ENCODE measurements at places on chromosomes 5 and 9. TPM values are rescaled to one million over a fixed set of nuclear protein-coding genes. Genes with fewer than 3 reads are reported as not detected.

SLC45A2 gene
- total RNA-seq = 0.93 TPM

DMRT3 gene
- total RNA-seq = not detected

SLC27A6 gene
- not detected for total RNA-seq

DNA sequence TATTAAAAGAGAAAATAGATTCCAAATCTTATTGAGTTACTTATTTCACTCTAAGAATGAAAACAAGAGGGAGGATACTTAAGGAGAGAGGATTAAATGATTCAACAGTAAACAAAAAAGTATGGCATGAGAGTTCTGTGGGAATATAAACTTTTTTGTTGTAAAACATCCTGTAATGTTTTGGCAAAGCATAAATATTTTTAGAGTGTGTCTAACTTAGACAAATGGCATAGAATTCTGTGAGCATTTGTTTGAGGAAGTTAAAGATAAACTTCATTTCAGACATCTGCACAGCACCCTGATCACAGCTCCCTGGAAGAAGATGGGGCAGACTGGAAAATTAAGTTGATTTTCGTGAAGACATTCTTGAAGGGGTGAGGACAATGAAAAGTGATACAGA lies 246.8 kb upstream of the HAPLN1 start:
- no peak overlapping the region for H3K4me3 ChIP-seq
- no peak overlapping the region for H3K27ac ChIP-seq
- no peaks in the 10 kb centered on the region for H3K27me3 ChIP-seq
- no peak for DNase-seq
- no peaks in the 10 kb centered on the region for H3K4me1 ChIP-seq

- H3K4me1 ChIP-seq = peaks cover 17% of the 10 kb centered on the region
- DNase-seq = no peak
- H3K36me3 ChIP-seq = peaks cover 35% of the 10 kb centered on the region
- peak overlapping the region; percentile 3 for H3K27ac ChIP-seq
- H3K4me3 ChIP-seq = no peak overlapping the region
Measured at GRCh38 chr9:73168298-73168934, 16.8 kb downstream of the ANXA1 start.

- no peaks in the 10 kb centered on the region for H3K4me1 ChIP-seq
- H3K27me3 ChIP-seq = peaks cover 13% of the 10 kb centered on the region
- H3K36me3 ChIP-seq = no peaks in the 10 kb centered on the region
- no peak overlapping the region for H3K4me3 ChIP-seq
Measured at GRCh38 chr5:123298335-123299030, 124.7 kb downstream of the CEP120 start.

GRCh38 chr5:29296548-29296947 lies 1896.9 kb upstream of the CDH6 start:
- no peak for DNase-seq
- no peak overlapping the region for H3K4me3 ChIP-seq
- H3K27me3 ChIP-seq = no peaks in the 10 kb centered on the region

DNA sequence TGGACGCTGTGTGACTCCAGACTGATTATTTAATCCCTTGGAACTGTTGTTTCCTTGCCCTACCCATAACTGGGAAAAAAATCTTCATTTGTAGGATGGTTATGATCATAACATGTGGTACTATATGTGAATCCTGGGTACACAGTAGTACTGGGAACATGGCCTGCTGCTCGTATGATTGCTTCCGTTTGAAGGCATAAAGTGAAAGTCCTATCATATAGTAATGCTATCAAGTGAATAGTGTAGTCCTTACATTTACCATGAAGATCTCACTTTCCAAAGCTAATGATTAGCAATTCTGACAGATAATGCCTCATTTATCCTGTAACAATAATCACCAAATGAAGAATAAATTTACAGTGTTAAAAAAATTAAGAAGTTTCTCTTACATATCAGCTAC lies 53.2 kb downstream of the MEF2C start:
- no peaks in the 10 kb centered on the region for H3K27me3 ChIP-seq
- no peak overlapping the region for H3K27ac ChIP-seq
- no peak for DNase-seq
- H3K4me3 ChIP-seq = no peak overlapping the region

DNA sequence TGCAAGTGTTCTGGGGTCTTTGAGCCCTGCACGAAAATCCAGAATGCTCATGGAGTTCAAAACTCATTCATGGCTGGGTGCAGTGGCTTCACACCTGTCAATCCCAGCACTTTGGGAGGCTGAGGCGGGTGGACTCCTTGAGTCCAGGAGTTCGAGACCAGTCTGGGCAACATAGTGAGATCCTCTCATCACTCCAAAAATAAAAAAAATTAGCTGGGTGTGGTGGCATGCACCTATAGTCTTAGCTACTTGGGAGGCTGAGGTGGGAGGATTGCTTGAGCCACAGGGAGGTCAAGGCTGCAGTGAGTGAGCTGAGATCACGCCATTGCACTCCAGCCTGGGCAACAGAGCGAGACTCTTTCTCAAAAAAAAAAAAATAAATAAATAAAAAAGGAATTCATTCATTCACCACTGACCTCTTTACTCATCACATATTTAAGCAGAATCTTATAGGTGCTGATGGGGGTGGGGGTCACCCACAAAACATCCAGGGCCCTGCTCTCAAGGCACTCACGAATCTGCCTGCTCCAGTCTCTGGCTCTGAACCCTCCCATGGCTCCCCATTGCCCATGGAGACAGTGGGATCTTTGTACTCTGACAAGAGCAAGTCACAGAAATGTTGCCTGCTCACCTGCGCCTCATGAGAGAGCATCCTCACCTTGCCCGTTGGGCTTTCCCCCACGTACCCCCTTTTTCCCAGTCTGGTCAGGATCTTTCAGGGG lies 76.7 kb upstream of the IER5L start:
- no peaks in the 10 kb centered on the region for H3K36me3 ChIP-seq
- peaks cover 12% of the 10 kb centered on the region for H3K27me3 ChIP-seq
- DNase-seq = no peak
- no peak overlapping the region for H3K27ac ChIP-seq
- H3K4me1 ChIP-seq = peaks cover 17% of the 10 kb centered on the region

DNA sequence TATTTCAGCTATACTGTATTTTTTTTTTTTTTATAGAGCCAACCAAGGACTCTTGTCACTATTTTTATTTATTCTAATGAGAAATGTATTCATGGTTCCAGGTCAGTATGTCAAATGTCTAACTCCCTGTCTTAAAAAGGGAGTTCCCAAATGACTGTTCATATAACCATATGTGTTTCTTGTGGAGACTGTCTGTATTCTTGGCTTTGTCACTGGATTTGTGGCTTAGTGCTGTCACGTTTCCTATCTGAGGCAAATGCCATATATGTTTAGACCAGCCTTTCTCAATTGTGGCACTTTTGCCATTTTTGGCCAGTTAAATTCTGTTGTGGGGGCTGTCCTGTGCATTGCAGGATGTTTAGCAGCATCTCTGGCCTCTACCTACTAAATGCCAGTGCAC lies 3.1 kb downstream of the GCNT1 start:
- H3K36me3 ChIP-seq = no peaks in the 10 kb centered on the region
- H3K4me1 ChIP-seq = peaks cover 12% of the 10 kb centered on the region
- no peak overlapping the region for H3K4me3 ChIP-seq
- DNase-seq = no peak
- peaks cover 2% of the 10 kb centered on the region for H3K27me3 ChIP-seq

DNA sequence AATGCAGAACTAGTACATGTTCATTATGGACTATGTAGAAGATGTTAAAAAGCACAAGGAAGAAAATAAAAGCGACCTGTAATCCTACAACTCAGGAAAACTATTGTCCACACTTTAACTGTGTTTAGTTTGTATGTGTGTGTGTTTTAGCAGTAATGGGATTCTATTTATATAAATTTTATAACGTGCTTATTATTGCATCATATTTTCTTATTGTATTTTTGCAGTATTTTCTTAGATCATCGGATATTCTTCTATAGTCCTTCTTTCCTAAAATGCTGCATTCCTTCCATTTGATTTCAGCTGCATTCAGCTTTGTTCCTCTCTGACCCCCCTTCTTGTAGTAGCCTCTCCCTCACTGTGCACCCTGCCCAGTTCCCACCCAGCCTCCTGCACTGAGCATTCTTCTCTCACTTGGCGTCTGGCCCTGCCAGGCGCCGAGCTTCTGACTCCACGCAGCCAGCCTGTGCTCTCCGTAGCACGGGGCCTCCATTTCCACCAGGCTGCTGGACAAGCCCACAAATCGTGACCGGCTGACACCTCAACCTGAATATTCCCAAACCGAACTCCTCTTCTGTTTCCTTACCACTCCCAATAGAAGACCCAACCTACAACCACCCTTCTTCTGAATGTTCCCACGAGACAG lies 39.9 kb downstream of the MVB12B start:
- no peak overlapping the region for H3K27ac ChIP-seq
- no peak overlapping the region for H3K4me3 ChIP-seq
- H3K36me3 ChIP-seq = peaks cover 20% of the 10 kb centered on the region
- peaks cover 2% of the 10 kb centered on the region for H3K4me1 ChIP-seq
- no peak for DNase-seq

DNA sequence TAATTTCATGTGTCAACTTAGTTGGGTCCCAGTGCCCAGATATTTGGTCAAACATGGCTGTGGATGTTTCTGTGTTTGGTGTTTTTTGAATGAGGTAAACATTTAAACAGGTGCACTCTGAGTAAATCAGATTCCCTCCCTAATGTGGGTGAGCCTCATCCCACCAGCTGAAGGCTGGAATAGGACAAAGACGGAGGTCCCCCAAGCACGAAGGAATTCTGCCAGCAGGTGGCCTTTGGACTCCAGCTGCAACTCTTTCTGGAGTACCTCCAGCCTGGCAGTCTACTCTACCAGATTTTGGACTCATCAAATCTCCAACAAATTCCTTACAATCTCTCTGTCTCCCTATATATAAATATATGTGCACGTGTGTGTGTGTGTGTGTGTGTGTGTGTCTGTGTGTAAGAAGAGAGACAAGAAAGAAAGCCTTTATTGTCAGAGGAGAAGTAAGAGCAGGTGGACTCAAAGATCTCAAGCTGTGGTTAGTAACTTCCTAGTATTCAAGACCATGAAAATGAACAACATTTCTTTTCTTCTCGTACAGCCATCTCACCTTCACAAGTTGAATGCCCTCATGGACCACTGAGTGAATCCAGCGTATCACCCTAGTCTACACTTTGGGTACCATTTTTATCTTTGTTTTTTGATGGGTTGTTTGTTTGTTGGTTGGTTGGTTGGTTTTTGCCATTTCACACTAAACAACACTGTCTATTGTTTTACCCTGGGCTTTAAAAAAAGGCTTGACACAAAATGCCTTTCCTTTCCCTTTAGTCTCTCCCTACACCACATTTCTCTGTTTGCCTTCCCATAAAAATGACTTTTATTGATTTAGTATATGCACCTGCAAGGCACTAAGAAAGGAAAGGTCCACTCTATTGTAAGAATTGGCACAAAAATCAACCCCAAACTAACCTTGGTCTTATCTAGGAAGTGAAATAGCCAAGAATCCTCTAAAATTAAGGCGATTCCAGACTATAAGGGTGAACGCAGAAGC lies 118.7 kb downstream of the TENT4A start:
- peaks cover 10% of the 10 kb centered on the region for H3K27me3 ChIP-seq
- no peaks in the 10 kb centered on the region for H3K36me3 ChIP-seq
- H3K27ac ChIP-seq = no peak overlapping the region
- no peak overlapping the region for H3K4me3 ChIP-seq

DNA sequence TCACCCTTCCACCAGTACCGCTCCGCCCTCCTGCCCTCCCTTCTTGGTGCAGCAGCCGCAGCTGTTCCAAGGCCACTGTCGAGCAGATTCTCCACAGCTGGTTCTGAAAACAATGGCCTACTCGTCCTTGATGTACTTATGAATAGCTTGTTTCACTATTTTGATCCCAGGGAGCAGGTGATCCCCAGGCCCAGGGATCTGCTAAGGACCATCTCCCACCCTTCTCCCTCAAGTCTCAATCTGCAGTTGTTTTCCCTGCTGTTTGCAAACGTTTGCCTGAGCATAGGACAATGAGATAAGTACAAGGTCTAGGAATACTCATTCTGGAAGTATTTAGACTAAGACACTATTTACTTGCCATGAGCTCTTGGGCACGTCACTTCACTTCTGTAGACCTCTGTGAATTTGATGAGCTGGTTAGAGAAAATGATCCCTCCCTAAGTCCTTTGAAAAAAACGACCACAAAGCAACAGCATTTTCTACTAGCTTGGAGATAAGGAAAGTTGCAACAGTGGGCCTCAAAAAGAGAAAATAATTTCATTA lies 1.8 kb downstream of the LURAP1L start:
- H3K4me1 ChIP-seq = peaks cover 13% of the 10 kb centered on the region
- H3K4me3 ChIP-seq = no peak overlapping the region
- no peak for DNase-seq

- no peak overlapping the region for H3K27ac ChIP-seq
- H3K4me3 ChIP-seq = no peak overlapping the region
- H3K36me3 ChIP-seq = no peaks in the 10 kb centered on the region
- H3K27me3 ChIP-seq = no peaks in the 10 kb centered on the region
Measured at GRCh38 chr9:81379655-81380054, 309.7 kb downstream of the TLE1 start.

Data from naive thymus-derived CD8-positive, alpha-beta T cell (primary cell).